ENCODE measurements at places on chromosomes 13 and 19.

GRCh38 chr19:11722414-11722813 is 16.3 kb downstream of the ZNF823 start:
- no peak for DNase-seq

- peak; percentile 19 for DNase-seq
Observed at GRCh38 chr19:16327911-16328823, 3.5 kb downstream of the KLF2 start.

- DNase-seq: no peak
Observed at GRCh38 chr19:16577531-16577985, 5.3 kb upstream of the SLC35E1 start.

GRCh38 chr19:12485052-12485416 is 418 bp upstream of the ZNF709 start:
- DNase-seq: no peak

- DNase-seq: no peak
Observed at GRCh38 chr13:95570016-95570415, 17.5 kb downstream of the CLDN10 start.

GRCh38 chr13:58998716-58999115 is 1165.0 kb downstream of the DIAPH3 start:
- no peak for DNase-seq

GRCh38 chr13:35914662-35915061 is 216.5 kb downstream of the DCLK1 start:
- no peak for DNase-seq

DNA sequence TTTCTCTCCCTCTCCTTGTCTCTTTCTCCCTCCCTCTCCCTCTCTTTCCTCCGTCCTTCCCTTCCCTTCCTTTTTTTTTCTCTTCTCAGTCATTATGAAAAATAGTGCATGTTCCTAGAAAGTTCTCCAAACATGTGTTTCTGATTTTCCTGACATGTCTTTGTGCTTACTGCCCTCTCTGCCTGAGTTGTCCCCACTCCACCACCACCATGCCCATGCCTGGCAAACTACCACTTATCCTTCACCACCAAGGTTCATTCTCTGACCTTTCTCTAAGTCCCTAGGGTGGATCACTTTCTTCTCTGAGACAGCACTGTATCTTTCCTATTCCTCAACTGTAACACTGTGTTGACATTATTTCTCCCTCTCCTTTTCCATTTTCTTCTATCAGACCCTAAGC is 98.2 kb downstream of the LACC1 start:
- DNase-seq: no peak

- DNase-seq: no peak
Observed at GRCh38 chr13:106573868-106574267, 5.9 kb upstream of the ARGLU1 start.

DNA sequence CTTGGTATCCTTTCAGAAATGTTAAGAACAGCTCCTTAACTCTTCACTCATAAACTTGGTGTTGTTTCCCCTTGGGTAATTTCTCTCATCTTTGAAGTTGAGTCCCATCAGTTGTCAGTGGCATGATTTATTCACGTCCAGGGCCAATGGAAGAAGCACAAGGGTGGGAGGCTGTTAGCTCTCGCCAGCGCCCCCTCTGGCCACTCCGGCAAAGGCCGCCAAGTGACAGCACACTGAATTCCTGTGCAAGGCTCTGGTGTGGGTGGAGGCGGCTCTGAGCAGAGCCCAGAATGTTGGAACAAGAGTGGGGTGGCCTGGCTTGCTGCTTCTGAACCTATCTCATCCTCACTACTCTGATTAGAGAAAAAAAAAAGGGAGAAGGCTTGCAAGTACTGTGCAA is 13.1 kb upstream of the MEDAG start:
- no peak for DNase-seq

- DNase-seq: no peak
Observed at GRCh38 chr19:10008184-10008765, 2.0 kb downstream of the COL5A3 start.

- no peak for DNase-seq
Observed at GRCh38 chr19:19214159-19214490, 2.4 kb downstream of the NCAN start.

- DNase-seq: no peak
Observed at GRCh38 chr13:33110713-33111413, 94.6 kb downstream of the KL start.

GRCh38 chr13:110424569-110425443 is 117.7 kb downstream of the COL4A2 start:
- no peak for DNase-seq

DNA sequence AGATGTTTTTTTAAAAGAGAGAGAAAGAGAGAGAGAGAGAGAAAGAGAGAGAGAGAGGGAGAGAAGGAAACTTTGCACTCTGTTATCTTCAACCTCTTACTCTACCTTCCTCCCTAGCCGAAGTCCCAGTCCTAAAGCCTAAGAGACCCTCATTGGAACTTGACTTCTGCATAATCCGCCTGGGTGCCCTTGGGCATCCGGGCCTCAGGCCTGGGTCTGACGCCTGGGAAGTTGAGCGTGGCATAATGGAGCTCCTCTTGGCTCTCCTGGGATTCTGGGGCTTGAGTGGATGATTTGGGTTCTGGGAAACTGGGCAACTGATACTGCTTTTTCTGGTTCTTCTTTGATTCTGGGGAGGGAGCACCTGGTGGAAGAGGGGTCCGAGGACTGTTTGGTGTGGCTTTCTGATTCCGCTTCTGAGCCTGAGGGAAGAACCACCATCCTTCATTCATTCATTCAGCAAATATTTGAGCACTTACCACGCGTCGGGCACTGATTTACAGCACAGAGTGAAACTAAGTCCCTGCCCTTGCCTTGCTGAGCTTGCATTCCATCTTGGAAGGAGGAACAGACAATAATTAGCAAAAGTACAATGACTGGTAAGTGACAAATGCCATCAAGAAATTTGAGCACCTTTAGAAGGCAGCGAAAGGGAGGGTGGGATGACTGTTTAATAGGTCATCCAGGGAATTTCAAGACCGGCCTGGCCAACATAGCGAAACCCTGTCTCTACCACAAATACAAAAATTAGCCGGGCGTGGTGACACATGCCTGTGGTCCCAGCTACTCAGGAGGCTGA is 6.3 kb downstream of the SIGLEC10 start:
- no peak for DNase-seq

- DNase-seq: no peak
Observed at GRCh38 chr19:28242317-28242927, 970.5 kb downstream of the UQCRFS1 start.

- no peak for DNase-seq
Observed at GRCh38 chr19:2055931-2056836, 5.1 kb upstream of the MKNK2 start.

DNA sequence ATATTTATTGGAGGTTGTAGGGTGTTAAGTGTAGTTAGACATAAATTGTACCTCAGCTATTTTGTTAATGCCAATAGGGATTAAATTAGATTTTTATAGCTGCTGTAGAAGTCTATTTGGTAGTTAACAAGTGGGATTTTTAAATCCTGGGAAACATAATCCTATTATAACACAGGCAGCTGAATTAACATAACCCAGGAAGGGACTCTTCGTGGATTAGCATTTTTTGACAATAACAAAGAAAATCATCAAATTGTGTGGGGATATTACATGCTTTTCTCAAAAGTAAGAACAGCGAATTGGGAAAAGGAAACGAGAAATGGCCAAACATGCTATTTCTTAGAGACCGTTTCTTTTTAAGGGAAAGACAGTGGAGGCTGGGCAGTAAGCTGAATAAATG is 172.8 kb downstream of the ZIC5 start:
- no peak for DNase-seq

DNA sequence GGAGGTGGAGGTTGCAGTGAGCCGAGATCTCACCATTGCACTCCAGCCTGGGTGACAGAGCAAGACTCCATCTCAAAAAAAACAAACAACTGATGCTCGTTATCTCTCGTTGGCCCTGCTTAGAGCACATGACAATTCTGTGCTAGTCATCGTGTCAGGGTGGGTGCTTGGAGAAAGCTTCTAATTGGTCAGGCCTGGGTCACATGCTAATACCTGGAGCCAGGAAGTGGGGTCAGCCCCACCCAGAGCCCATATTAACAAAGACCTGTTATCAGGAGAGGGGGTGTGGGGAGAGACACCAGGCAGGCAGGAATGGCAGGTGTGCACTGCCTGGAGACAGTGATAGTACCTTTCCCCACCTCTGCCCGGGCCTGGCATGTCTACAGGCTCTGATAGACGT is 84.9 kb downstream of the DPF1 start:
- DNase-seq: no peak

DNA sequence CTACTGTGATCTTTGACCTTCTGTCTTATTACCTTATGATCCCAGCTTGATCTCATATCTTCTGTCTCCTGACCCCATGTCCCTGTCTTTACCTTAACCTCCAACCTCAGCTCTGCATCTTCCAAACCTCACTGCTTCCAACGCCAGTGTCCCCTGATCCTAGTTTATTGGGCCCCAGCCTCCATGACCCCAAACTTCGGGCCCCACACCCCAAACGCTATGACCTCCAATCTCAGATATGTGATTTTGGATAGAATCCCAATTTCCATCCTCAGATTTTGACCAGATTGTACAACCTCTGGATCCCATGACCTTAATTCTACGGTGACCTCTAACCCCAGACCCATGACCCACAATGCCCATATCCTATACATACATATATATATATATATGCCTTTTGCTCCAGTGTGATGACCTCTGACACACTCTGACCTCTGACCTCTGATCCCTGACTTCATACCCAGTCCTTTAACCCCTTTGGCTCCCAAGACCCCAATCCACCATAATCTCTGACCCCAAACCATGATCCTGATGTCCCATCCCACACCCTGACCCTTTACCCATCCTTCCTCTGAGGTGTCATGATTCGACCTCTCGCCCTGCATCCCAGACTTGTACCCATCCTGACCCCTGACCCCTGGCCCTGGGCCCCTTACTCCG is 3.5 kb downstream of the KLK12 start:
- DNase-seq: no peak

DNA sequence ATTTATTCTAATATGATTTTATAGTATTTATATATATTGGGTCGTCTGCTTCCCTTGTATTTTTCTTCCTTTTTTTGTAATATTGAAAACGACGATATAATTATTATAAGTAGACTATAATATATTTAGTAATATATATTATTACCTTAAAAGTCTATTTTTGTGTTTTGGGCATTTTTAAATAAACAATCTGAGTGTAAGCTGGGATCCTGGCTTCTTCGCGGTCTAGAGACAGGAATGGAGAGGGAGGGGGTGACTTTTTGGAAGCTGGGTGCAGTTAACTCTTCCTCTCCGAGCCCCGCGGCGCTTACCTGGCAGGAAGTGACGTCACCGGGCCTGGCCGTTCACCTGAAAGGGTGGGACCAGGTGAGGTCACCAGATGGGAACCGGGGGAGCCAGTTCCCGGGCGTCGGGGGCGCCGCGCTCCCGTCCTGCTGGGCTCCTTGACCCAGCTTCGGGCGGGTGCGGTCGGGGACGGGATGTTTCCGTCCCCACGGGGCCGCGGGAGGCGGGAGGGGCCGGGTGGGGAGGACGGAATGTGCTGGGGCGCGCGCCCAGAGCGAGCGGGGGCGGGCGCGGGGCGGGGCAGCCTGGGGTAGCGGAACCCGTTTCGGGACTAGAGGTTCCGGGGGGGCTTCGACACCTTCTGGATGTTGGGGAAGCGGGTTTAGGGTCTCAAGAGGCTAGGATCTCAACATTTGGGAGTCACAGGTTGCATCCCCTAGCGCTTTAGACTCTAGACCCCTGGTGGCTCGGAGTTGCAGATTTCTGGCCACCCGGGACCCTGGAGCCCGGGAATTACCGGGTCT is 2.8 kb downstream of the ZFP36 start:
- DNase-seq: peak; percentile 84

DNA sequence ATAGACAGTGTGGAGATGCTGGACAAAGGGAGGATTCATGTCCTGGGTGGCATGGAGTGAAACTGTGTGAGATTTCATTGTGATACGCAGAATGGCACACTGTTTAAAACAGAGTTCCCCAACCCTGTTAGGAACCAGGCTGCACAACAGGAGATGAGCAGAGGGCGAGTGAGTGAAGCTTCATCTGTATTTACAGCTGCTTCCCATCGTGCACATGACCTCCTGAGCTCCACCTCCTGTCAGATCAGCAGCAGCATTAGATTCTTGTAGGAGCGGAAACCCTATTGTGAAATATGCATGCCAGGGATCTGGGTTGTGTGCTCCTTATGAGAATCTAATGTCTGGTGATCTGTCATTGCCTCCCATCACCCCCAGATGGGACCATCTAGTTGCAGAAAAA is 72.5 kb downstream of the RAP2A start:
- no peak for DNase-seq

- no peak for DNase-seq
Observed at GRCh38 chr19:35053667-35054293, 12.3 kb downstream of the HPN start.

GRCh38 chr19:45863840-45864628 is at the start of gene FOXA3:
FOXA3 (plus strand) TSS chr19:45864326; CDS start chr19:45864457, 131 bp downstream.
- peak; percentile 26 for DNase-seq

Measured in stimulated activated CD4-positive, alpha-beta T cell treated with anti-CD3 and anti-CD28 coated beads, Interleukin-15, amount 100 ng/mL, for 1 hour (primary cell).